Stimulated activated CD8-positive, alpha-beta memory T cell treated with anti-CD3 and anti-CD28 coated beads, Interleukin-7, amount 100 ng/mL, for 1 hour (primary cell): ENCODE measurements at places on chromosomes 3 and 15.

DNA sequence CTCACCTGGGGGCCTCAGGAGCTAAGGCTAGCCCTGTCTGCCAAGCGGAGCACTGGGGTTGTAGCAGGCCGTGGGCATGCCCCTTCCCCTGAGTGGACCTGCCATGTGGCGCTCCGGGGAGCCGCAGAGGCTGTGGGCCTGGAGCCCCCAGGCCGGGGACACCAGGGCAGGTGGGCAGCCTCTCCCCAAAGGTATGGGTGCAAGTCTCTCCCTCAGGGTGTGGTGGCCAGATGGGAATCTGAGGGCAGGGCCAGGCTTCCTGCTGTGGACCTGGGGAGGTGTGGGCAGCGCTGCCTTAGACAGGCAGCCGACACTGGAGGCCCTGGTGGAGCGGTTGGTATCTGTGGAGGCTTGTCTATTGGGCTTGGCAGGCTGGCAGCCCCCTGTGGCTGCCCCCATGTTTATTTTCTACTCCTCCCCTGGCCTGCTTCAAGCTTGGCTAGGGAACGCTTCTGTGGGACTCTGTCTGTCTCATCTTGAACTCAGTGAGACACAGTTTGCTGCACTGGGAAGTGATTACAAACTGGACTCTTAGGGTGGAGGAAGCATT lies 5.9 kb downstream of the ACVR2B start:
- DNase-seq = no peak

DNA sequence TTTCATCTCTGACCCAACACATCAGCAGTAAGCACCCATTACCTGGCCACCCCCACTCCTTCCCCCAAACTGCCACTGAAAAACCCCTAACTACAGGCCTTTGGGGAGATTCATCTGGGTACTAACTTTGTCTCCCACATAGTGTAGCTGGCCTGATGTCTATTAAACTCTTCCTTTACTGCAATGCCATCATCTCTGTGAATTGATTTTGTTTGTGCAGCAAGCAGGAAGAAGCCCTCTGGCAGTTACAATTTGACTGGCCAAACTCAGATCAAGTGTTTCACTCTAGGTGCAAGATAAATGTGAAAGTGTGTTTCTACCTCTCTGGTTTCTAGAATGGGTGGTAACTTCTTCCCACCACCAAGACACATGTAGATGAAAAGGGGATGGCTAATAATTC lies 26.7 kb upstream of the OR5K4 start:
- DNase-seq = no peak

DNA sequence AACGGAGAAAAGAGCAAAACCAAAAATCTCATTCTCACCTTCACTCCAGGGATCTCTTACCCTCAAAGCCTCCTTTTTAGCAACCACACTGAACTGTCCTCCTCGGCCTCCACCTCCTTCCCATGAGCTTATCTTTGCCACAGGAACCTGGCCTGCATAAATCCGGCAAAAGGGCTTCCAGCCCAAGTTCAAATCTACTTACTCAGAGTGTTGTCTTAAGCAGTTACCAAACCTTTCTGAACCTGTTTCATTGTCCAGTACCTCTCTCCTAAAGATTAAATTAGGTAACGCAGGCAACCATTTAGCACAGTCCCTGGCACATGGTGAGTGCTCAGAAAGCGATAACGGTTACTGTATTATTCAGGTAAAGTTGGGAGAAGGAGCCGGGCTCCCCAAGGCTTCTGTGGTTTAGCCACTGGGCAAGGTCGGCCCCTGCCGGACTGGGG lies 777 bp downstream of the CIB1 start:
- no peak for DNase-seq

DNA sequence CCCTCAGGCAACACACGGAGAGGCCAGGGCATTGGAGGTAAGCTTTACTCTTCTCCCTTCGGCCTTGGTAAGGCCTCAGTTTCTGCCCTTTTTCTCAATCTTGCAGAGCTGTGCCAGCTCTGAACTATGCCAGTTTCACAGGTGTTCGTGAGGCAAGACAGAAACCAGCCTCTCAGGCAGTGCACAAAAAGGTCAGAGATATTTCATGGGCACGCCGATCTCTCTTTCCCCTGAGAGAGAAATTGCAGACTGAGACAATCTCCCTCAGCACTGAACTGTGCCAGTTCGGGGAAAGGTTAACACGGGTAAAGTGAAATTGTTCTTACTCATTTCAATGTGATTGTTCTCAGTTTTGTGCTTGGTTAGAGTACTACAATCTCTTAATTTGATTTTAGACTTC lies 88.5 kb downstream of the GMNC start:
- DNase-seq = no peak

GRCh38 chr3:42228796-42229195 lies 37.2 kb downstream of the CCK start:
- DNase-seq = no peak

DNA sequence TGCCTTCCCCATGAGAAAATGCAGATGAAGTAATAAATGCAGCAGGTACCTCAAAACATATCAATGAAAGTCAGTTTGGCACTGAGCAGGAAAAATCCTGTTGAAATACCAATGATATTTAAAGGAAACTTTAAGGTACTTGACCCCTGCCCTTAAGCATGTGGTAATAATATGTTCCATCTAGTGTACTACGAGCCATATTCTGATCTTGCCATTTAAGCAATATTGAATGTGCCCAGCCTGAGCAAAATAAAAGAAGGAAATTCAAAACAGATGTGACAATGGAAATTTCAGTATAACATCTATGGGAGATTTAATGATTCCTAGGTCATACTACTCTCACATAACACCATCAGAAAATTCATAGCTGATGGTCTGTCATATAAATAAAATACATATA lies 191.8 kb upstream of the CGNL1 start:
- DNase-seq = no peak
